Stimulated activated CD4-positive, alpha-beta T cell treated with anti-CD3 and anti-CD28 coated beads, Interleukin-15, amount 100 ng/mL, for 1 hour (primary cell): ENCODE measurements at places on chromosomes 3 and 15.

DNA sequence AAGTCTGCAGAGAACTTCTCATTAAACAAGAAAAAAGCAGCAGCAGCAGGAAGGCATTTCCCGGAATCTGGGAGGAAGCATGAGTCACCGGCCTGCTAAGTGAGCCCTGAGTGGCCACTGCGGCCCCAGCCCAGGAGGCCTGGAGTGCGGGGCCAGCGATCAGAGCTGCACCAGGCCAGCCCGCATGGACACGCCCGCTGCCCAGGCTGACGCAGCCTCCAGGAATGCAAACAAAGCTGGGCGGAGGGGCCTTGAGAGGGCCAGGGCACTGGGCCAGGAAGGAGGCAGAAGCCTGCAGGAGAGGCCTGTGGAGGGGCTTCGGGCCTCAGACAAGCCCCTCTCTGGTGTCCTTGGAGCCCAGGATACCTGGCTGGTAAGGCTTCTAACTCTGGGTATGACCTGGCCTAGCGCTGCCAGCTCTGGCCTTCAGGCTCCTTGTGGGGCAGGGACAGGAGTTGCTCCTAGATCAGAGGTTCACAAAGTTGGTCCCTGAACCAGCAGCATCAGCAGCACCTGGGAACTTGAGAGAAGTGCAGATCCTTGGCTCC is 101.2 kb downstream of the SMAD6 start:
- no peak for DNase-seq

- no peak for DNase-seq
These were observed 228.9 kb downstream of the XXYLT1 start for GRCh38 chr3:195041871-195042742.

- no peak for DNase-seq
These were observed 99.6 kb upstream of the STT3B start for GRCh38 chr3:31432897-31433678.

DNA sequence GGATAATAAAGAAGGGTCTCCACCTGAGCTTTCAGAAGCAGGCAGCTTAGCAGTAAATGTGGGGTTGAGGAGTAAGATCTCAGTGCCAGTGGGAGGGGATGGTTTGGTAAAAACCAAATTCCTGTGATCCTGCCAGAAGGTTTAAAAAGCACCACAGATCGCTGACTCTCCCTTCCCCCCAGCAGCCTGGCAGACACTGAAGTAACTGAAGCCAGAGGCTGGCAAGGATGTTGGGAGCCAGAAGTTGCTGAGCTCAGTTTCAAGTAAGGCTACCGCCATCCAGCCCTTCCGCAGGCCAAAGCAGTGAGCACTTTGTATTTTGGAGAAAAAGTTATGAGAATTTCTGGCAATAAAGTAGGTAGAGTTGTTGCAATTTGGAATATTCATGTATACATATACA is 246.4 kb downstream of the ZNF621 start:
- DNase-seq, result no peak

- DNase-seq, result no peak
These were observed 11.0 kb upstream of the ANKRD28 start for GRCh38 chr3:15808679-15809310.

- no peak for DNase-seq
These were observed 20.0 kb downstream of the ATRIP start for GRCh38 chr3:48466386-48467109.

GRCh38 chr3:77038468-77038929 is 1.4 kb upstream of the ROBO2 start:
- DNase-seq, result no peak

GRCh38 chr3:149592758-149593240 is 65.0 kb downstream of the WWTR1 start:
- no peak for DNase-seq

DNA sequence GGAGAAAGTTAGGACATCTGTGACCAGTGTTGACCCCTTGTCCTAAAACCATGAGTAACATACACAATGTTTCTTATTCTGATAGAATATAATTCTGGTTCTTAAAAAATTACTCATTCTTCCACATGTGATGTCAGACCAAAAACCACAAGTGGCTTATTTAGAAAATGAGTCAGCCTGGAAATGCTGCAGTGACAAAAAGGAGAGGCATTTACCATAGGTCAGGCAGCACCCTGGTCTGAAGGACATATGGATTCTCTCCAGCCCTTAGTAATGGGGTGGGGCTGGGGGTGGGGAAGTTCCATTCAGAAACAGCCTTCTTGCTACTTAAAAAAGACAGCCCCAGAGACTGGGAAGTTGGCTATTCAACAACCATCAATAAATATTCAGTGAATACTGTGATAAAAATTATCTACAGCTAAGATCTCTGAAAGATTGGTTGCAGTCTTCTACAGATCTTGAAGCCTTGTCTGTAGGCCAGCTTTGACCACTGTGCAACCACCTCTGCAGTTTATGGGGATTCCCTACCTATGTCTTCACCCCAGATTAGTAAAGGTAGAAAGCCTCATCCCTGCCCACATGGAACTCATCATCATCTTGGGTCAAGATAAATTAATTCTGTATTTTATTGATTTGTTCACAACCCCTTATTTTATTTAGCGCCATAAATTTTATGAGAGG is 34.9 kb upstream of the TIMP4 start:
- no peak for DNase-seq

DNA sequence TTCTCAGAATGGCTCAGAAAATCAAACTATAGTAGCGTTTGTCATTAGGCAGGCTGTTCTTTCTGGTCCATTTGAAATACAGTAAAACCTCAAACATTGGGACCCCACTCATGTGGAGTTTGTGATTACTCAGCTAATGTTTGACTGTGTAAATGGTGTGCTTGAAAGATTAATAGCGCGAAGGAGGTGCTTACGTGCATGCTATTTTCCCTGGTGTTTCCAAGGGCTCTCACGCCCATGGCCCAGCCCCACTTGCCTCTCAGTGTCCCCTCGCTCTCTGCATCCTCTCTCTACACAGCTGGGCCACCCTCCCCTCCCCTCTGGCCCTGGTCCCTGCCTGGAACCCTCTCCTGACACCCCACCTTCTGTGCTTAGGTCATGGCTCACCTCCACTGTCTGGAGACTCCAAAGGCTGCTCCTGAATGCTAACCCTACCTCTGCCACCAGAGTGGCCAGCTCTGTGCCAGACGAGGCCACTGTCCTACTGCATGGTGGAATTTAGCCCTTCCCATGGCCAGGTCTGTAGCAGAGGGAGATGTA is 194.2 kb downstream of the PLCL2 start:
- no peak for DNase-seq

GRCh38 chr15:24621630-24622215 is 53.9 kb upstream of the NPAP1 start:
- DNase-seq, result no peak

GRCh38 chr3:107985496-107985895 is 105.3 kb downstream of the CD47 start:
- DNase-seq, result no peak

GRCh38 chr3:101890716-101891115 is 41.4 kb downstream of the NFKBIZ start:
- no peak for DNase-seq

- DNase-seq, result no peak
These were observed 357.7 kb downstream of the CLSTN2 start for GRCh38 chr3:140292684-140293083.

GRCh38 chr3:130905551-130905950 is 11.7 kb downstream of the ATP2C1 start:
- no peak for DNase-seq

DNA sequence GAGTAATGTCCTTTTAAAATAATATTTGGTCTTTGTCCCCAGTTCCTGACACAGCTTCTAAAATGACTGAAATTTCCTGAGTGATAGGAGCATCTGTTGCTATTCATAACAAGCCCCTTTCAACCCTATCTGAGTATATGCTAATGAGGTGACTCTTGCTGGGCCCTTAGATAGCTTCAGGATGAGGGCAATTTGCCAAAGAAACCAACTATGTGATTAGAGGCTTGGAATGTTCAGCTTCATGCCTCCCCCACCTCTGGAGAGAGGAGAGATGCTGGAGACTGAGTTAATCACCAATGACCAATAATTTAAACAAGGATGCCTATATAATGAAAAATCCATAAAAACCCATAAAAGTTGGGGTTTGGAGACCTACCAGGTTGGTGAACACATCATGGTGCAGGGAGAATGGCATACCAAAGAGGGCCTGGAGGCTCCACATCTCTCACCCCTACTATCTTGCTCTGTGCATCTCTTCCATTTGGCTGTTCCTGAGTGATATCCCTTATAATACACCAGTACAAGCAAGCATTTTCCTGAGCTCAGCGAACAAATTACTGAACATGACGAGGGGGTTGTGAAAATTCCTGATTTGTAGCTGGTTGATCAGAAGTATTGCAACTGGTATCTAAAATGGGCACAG is 189.2 kb downstream of the ECT2 start:
- no peak for DNase-seq

GRCh38 chr3:32593903-32594525 is 23.4 kb upstream of the DYNC1LI1 start:
- DNase-seq, result no peak

DNA sequence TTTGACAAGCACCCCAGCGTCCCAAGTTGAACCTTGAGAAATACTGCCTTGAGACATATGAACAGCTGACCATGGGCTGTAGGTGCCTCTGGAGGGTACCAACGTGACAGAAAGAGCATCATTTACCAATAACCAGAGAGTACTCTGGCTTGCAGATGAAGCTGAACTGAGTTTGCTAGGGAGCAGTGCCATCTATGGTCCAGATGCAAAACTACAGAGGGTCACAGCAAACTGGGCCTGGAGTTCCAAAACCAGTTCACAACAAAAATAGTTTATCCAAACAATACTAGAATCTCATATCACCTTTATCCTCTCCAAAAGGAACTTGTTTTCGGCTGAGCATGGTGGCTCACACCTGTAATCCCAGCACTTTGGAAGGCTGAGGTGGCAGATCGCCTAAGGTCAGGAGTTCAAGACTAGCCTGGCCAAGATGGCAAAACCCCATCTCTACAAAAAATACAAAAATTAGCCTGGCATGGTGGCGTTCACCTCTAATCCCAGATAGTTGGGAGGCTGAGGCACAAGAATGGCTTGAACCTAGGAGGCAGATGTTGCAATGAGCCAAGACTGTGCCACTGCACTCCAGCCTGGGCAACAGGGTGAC is 69.3 kb downstream of the CHAC1 start:
- no peak for DNase-seq

- DNase-seq, result no peak
These were observed 25.3 kb upstream of the NR2C2 start for GRCh38 chr3:14921811-14922705.

DNA sequence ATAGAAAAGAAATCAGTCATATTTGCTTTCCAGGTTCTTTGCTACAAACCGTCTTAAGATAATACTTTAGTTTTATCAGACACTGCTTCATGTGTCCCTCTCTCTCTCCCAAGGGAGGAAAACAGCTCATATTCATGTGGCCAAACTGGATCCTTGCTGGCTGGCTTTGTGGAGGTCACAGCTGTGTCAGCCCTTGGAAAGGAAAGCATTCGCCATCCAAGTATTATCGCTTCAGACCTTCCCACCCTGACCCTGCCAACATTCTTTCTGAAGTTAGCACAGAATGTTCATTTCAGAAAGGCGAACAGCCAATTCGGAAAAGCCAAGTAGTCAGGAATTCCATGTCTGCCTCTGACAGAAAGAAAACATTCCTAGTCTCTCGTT is 213.6 kb downstream of the FEZF2 start:
- DNase-seq, result no peak

GRCh38 chr3:51191768-51192167 is 193.3 kb upstream of the MANF start:
- no peak for DNase-seq

DNA sequence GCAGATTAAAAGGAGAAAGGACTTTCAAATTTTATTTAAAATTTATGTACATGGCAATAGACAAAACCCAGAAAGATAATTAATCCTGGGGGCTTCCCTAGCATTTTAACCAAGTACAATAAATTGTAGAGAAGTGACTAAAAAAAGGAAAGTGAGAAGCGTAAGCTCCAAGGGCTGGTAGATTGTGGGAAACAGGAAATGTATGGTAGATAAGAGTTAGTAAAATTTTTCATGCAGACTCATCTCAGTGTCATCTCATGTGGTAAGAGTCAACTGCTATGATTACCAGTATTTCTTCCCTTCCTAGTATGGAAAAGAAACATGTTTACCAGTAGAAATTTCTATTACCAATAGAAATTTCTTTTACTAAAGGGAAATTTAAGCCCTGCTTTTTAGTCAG is 464.3 kb upstream of the AGTR1 start:
- DNase-seq, result no peak

- no peak for DNase-seq
These were observed 480.5 kb downstream of the CNTN4 start for GRCh38 chr3:2579206-2579605.

DNA sequence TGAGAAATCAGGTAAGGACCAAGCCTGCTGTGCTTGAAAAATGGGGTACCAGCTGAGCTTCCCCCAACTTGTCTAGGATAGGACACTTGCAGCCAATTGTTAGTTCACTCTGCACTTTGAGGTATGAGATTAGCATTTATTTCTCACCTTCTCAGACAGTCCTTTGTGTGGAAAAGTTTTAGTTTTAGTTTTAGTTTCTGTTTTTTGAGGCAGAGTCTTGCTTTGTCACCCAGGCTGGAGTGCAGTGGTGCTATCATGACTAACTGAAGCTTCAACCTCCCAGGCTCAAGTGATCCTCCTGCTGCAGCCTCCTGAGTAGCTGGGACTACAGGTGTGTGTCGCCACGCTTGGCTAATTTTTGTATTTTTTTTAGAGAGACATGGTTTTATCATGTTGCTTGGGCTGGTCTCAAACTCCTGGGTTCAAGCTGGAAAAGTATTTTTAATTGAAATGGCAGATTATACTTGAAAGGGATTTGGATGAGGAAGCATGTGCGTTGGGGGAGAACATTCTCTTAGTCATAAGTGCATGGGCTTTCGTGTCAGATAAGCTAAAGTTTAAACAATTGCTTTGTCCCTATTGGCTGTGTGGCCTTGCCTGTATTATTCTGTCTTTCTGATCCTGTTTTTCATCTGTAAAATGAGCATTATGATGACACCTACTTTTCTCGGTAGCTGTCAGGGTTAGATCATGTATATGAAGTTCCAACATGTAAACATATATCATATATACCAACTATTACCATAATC is 25.2 kb upstream of the CCK start:
- DNase-seq, result no peak

GRCh38 chr3:124653797-124654469 is 76.3 kb upstream of the UMPS start:
- DNase-seq, result no peak

GRCh38 chr3:128879991-128880390 is 571 bp downstream of the ACAD9 start:
- no peak for DNase-seq

GRCh38 chr15:37072181-37072580 is 28.2 kb downstream of the MEIS2 start:
- DNase-seq, result no peak

DNA sequence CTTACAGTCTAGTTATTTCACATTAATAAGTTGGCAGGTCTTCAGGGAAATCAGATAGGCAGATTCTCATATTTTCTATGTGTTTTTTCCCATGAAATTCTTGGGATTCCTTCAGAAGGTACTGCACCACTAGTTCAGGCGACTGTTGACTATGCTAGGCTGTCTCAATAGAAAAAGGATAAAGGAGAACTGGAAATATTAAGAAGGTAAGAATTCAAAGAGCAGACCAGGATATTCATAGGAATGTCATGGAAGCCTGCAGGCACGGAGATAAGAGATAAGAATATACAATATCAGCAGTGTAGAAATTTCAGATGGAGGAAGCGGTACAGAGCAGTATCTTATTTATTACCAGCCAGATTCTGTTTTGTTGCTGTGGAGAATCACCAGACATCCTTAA is 432.1 kb upstream of the MDFIC2 start:
- no peak for DNase-seq
